Osteoblast (primary cell): ENCODE measurements at places on chromosomes 5 and 9. TPM values are rescaled to one million over a fixed set of nuclear protein-coding genes. Genes with fewer than 3 reads are reported as not detected.
A peak's percentile ranks its signal among the peaks of the same experiment; 100 is the strongest.

PHF24 gene
- under 0.01 TPM in 1 of 2 replicates, not detected in the other for total RNA-seq

TNFSF15 gene
- total RNA-seq, result under 0.01 and 0.29 TPM in 2 replicates

FRMD3 gene
- 0.36 TPM in 1 of 2 replicates, not detected in the other for total RNA-seq

SH3RF2 gene
- total RNA-seq, result 2.9 and 4.0 TPM in 2 replicates

IFNA1 gene
- total RNA-seq, result not detected in 2 replicates

PROB1 gene
- total RNA-seq, result 1.1 and 1.2 TPM in 2 replicates

FOXD1 gene
- total RNA-seq, result 12.7 and 17.0 TPM in 2 replicates

PAPPA gene
- total RNA-seq, result 56.5 and 86.9 TPM in 2 replicates

KIF2A gene
- 52.8 and 57.8 TPM in 2 replicates for total RNA-seq

GRCh38 chr5:135206862-135207261 lies 172.8 kb upstream of the PITX1 start:
- no peak overlapping the region for H3K27ac ChIP-seq
- no peaks in the 10 kb centered on the region for H3K36me3 ChIP-seq
- DNase-seq, result no peak
- H3K4me1 ChIP-seq, result peaks cover 39% of the 10 kb centered on the region
- no peaks in the 10 kb centered on the region for H3K27me3 ChIP-seq

GRCh38 chr5:123845356-123846100 lies 333.6 kb downstream of the CSNK1G3 start:
- no peaks in the 10 kb centered on the region for H3K36me3 ChIP-seq
- peaks cover 6% of the 10 kb centered on the region for H3K4me1 ChIP-seq
- peak overlapping the region; percentile 22 for H3K27ac ChIP-seq
- no peak for DNase-seq
- no peak overlapping the region for H3K4me3 ChIP-seq

DNA sequence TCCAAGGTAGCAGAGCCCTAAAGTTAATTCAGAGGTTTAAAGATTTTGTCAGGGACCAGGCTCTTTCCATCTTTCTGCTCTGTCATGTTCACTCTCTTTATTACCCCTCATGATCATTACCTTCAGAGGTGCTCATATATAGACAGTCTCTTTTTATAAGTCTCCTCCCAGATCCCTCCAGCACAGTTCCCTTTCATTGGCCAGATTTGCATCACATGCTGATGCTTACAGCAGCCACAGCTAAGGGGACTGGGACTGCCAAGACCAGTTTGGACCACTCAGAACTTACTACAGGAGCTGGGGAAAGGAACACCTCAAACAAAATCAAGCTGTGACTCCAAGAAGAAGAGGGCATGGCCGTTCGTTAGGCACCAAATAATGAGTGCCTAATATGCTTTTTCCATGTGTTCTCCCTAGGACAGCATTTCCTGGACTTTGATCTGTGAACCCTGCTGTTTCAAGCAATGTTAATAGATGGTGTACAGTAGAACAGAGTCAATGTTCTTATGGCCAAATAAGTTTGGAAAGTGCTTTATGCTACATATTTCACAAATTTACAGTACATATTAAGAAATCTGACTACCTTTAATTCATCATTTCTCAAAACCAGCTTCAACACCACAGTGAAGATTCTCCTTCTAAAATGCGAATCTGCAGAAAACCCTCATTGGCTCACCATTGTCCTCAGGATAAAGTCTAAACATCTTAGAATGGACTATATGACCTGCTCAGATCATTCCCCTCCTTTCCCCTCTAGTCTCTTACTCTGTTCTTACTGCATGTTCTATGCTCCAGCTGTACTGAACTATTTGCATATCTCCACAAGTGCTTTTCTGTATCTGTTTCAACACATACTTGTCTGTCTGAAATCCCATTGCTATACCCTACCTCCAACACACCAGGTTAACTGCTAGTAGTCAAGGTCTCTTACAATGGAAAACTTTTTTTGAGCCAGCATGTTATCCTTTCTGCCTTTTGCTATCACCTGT lies 3.4 kb downstream of the C5orf58 start:
- peaks cover 9% of the 10 kb centered on the region for H3K27me3 ChIP-seq
- no peaks in the 10 kb centered on the region for H3K36me3 ChIP-seq
- DNase-seq, result peak; percentile 71
- no peak overlapping the region for H3K4me3 ChIP-seq

GRCh38 chr5:124919747-124920525 lies 173.5 kb upstream of the ZNF608 start:
- no peak overlapping the region for H3K4me3 ChIP-seq
- H3K27ac ChIP-seq, result no peak overlapping the region
- DNase-seq, result no peak
- no peaks in the 10 kb centered on the region for H3K4me1 ChIP-seq

- H3K27me3 ChIP-seq, result no peaks in the 10 kb centered on the region
- no peak overlapping the region for H3K4me3 ChIP-seq
- no peaks in the 10 kb centered on the region for H3K4me1 ChIP-seq
- no peaks in the 10 kb centered on the region for H3K36me3 ChIP-seq
- no peak for DNase-seq
- no peak overlapping the region for H3K27ac ChIP-seq
Measured at GRCh38 chr5:168128111-168128510, 163.3 kb upstream of the WWC1 start.

DNA sequence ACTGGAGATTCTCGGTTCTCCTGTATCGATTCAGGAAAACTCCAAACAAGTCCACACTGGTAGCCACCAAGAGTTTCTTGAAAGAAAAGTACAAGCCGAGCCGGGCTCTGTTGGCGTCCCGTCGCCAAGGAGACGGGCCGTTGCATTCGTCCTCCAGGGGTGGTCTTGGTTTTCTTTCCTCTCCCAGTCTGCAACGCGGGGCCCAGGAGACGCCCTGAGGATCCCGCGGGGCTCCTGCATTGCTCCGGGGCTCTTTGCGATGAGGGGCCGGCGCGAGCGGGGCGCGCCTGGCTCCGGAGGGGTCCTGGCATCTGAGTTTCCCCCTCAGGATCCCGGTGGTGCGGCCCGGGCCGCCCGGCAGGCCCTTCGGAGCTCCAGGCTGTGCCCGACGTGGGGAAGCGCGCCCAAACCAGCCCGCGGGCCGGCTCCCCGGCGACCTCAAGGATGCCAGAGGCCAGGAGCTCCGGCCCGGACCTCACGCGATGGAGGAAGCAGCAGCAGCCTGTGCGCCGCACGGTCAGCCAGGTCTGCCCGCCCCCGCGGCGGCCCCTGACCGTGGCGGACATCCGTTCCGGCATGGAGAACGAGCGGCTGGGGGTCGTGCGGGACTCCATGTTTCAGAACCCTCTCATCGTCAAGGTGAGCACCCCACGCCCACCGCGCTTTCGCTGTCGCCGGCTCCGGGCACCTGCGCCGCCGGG lies at the start of gene CFAP77:
TSS of gene CFAP77 (plus strand) at position 384 of the 701 bp plus-strand sequence. CDS start at position 445, 61 bp downstream.
- DNase-seq, result peak; percentile 95
- peaks cover 51% of the 10 kb centered on the region for H3K27me3 ChIP-seq
- H3K27ac ChIP-seq, result peak within 1 kb of the TSS; percentile 29
- no peaks in the 10 kb centered on the region for H3K36me3 ChIP-seq
- peak within 1 kb of the TSS; percentile 69 for H3K4me3 ChIP-seq
- peaks cover 25% of the 10 kb centered on the region for H3K4me1 ChIP-seq

- no peak for DNase-seq
- no peaks in the 10 kb centered on the region for H3K27me3 ChIP-seq
- H3K4me1 ChIP-seq, result peaks cover 14% of the 10 kb centered on the region
- H3K36me3 ChIP-seq, result no peaks in the 10 kb centered on the region
- no peak overlapping the region for H3K27ac ChIP-seq
Measured at GRCh38 chr9:33881635-33882034, 64.7 kb downstream of the UBE2R2 start.
